MG63 (cell line): ENCODE measurements at places on chromosomes 13 and 19. TPM values are rescaled to one million over a fixed set of nuclear protein-coding genes. Genes with fewer than 3 reads are reported as not detected.

- DNase-seq: peak; percentile 17
These were observed 24.6 kb upstream of the IGSF23 start for GRCh38 chr19:44588771-44589112.

DNA sequence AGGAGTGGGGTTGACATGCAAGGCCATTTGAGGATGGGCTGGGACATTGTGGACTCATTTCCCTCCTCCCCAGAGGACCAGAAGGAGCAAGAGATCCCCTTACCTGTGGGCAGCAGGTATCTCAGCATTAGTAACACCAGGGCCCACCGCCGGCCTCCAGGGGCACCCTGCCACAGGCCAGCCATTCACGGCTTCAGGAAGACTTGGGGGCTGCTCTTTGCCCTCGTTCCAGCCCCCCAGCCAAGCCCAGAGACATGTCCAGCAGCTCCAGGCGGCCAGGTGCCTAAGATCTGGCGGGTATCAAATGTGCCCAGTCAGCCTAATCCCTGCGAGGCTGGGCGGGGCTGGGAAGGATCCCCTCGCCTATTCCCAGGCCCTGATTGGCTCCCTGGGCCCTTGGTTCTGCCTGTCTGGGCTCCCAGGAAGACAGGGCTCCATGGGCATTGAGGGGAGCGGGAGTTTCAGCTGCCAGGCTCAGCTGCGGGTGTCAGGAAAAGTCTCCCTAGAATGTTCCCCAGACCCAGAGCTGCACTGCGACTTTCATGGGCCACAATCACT, 21.3 kb upstream of the OR1M1 start:
- no peak for DNase-seq

DNA sequence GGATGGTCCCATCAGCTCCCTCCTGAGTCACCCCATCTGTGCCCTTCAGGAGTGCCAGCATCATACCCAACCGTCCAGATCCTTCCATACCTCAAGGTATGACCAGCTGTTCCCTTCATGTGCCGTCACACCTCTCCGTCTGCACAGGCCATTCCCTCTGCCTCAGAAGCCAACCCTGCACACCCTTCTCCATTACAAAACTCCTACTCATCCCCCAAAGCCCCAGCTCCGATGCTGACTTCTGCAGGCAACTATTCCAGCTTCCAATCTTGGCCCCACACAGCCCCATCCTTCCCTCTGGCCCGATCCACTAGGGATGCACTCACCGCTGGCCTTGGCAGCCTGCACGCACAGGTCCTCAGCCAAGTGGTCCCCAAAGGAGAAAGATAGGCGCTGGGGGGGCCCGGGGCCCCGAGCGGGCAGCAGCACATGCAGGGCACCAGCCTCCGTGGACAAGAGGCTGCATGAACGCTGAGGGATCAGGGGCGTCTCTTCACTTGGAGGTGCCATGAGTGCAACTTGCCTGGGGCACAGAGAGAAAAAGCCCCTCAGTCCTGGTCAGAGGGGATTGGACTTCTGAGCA, 3.8 kb downstream of the JAK3 start:
- DNase-seq: no peak

The SYDE1 gene
- total RNA-seq: 90.8 and 120 TPM in 2 replicates

DNA sequence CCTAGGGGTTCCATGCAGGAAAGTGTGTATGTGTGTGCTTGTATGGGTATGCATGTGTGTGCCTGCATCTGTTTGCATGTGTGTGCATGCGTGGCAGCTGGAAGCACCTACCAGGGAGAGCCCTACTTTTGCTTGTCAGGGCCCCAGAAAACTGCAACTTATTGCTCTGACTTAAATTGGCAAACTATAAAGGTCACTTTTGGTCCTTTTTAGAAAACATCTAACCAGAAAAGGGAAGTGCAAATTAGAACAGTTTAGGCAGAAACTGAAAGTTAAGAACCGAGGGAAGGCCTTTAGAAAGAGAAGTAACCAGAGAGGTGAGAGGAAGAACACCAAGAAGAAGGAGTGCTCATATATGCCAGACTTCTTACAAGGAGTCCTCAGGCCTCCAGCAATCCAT, 32.5 kb downstream of the DLEU7 start:
- no peak for DNase-seq
